Amygdala (tissue), 56 donors: ENCODE measurements at places on chromosomes 13 and 19.

- DNase-seq: no peak
Observed at GRCh38 chr13:50129706-50130122, 114.5 kb downstream of the KCNRG start.

DNA sequence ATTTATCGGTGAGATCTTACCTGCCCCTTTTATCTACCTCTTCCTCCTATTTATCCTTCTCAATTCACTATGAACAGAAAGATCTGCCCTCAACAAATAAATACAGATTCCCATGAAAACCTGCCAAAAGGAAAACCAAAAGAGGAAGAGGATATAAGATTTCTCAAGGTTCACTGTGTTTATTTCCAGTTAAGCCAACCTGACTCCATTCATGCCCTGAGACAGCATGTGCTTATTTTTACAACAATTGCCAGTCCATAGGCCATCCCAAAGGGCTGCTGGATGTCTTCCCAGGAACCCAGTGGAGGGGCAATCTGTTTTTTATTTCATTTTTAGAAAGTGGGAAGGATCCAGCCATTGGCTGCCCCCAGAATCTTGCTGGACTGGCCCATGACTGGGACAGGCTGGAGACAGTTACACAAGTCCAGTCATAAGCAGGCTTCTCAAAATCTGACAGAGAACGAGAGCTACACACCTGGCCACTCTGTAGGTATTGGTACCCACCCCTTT, 209.1 kb downstream of the IRS2 start:
- DNase-seq: no peak

- no peak for DNase-seq
Observed at GRCh38 chr13:110030394-110030928, 244.1 kb upstream of the IRS2 start.

DNA sequence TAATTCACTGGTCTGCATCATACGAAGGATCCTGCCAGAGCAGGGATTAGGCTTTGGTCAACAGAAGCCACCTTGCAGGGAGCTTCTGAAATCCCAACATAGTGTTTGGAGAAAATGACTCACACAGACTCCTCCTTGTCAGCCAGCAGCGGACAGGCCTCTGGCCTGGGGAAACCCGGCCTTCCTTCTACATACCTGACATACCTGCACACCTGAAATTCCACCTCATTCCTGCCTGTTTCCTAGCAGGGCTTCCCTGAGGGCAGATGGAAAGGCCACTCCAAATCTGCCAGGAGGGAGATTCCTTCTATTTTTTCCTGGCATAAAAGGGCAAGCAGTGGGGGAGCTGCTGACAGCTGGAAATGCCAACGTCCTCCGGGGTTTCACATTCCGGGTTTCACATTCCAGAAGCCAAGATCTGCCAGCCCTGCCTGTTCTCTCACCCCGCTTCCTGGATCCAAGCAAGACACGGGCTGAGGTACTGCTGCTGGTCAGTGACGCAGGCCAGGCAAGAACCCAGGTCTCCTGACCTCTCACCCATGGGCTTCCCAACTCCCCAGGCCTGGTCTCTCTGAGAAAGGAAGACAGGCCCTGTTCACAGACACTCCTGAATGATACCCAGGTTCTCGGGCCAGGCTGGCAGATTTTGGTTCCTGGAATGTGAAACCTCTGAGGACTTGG, 18.2 kb upstream of the IGFL1 start:
- DNase-seq: no peak

- DNase-seq: no peak
Observed at GRCh38 chr13:77323858-77324257, 3.0 kb downstream of the MYCBP2 start.

GRCh38 chr13:28316836-28317235, 178.1 kb downstream of the FLT1 start:
- no peak for DNase-seq
